ENCODE measurements at places on chromosomes 2 and 18.

DNA sequence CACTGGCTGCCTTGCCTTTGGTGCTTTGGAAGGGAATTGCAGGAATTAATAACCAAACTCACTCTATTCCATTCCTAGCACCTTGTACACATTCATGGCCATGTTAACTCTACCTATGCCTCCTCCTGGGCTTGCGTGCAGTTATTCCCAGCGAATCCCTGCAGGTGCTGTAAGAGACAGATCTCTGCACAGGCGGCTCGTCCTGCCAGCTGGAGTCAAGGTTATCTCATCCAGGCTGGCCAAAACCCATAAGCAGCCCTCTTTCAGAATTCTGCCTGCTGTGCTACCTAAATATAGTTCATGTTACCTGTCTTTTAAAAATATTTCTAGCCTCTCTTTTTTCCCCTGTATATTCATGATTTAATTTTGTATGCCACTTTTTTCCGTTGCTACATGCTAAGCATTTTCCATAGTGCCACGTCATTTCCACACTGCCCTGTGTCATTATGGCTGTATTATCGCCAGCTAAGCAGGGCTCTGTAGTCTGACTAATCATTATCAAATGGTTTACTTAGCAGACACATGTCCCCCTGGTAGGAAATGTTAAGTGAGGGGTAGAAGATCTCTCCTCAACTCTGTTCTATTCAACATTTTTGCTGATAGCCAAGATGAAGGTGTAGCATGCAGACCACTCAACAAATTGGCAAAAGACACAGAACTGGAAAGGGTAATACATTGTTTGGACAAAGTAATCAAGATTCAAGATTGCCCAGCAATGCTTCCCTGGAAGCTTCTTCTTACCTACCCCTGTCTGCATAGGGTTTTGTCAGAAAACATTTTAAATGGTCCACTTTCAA, 79.7 kb upstream of the TAF1B start:
- peak; percentile 60 for DNase-seq

DNA sequence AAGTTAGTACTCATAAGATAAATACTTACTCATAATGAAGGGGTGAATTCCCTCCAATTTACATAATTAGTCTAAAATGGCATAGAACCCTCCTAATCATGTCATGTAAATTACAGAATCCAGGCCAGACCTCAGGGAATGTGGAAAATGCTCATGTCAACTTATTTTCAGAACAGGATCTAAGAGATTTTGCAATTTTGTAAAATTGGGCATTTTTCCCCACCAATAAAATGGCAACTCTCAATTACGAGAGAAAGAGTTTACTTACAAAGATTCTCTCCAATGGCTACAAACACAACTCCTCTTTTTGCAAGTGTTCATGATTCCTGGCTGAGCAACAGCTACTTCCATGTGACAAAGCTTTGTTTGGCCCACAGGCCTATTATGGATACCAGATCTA, 33.8 kb upstream of the SP5 start:
- no peak for DNase-seq

DNA sequence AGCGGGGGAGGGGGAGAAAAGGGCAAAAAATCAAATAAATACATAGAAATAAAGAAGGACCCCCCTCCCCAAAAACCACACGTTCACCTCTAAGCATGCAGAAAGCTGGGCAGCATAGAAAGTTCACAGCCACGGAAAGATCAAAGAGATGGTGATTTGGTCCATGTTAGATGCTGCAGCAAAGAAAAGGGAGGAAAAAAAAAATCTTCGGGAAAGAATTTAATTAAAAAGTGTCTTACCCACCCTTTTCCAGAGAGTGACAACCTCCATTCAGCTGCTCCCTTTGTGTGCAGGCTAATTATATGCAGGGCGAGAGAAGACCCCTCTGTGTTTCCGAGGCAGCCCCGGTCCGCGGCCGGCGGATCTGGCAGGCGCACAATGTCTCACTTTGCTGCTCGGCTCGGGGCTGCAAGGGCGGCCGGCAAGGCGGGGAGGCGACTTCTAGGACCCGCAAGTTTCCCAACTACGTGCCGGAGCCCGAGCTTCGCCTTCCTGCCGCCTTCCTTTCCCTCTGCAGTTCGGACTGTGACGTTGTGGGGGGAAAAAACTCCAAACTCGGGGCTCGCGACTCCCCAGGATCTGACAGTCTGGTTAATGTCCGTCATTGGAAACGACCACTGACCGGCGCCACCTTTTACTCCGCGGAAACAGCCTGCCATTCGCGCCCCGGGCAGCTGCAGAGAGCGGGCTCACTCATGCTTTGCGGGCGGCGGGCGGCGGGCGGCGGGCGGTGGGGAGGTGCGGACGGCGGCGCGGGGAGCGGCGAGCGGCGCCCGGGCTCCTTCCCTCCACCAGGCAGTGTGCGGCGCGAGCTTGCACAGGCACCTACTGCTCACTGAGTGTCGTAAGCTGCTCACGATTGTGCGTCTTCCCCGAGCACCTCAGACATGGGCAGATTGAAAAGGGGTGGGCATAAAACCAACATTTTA, at the start of gene LRRTM1:
Gene LRRTM1 (minus strand): TSS at position 844 of the 929 bp plus-strand sequence. CDS start 933 bp downstream, outside the sequence.
- no peak for DNase-seq

DNA sequence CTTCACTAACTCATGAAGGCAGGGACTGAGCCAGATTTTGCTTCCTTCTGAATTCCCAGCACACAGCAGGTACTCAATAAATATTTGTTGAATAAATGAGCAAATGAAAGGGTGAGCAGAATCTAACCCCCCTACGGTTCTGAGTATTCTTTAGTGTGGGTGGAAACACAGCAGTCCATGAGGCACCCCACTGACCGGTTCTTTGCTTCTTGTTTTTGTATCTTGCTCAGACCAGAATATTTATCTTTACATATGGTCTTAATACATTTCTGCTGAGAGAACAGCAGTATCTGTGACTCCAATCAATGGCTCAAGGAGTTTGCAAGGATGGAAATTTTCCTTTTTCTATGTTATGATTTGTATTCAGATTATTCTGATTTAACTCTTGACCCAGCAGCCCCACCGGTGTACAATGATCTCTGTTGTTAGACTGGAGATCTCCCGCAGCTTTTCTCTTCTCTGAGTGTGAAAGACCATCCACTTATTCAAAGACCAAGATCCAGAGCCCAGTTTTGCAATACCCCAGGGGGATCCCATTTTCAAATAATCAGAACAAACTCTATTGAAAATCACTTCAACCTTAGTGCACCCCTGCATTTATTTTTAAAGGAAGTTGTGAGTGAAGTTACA, 506.5 kb upstream of the TNP1 start:
- DNase-seq: no peak

DNA sequence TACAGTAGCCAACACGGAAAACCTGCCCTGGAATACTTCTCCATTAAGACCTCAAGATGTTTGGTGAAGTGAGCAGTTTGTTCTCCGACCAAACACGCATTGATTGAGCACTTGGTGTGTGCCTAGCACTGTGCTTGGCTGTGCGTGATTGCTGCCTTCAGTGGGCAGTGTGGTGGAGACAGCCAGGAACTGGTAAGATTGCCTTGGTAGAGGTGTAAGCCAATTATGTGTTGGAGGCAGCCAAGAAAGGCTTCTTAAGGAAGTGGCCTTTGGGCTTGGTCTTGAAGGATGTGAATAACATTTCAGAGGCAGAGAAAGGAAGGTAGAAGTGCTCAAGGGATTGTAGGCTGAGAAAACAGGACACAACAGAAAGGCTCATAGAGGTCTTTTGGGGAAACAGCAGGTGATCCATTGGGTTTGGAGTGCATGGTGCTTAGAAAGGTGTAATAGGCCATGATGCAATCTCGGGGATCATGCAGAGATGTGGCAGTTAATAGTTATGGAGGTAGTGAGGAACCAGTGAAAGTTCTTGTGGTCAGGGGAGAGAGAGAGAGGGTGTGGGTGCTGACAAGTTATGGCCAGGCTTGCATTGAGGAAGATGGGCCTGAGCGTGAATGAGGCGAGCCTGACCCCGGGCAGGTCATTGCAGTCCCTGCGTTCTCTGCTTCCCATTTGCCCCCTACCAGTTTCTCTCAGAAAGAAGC, 6.3 kb downstream of the B3GNT2 start:
- no peak for DNase-seq

DNA sequence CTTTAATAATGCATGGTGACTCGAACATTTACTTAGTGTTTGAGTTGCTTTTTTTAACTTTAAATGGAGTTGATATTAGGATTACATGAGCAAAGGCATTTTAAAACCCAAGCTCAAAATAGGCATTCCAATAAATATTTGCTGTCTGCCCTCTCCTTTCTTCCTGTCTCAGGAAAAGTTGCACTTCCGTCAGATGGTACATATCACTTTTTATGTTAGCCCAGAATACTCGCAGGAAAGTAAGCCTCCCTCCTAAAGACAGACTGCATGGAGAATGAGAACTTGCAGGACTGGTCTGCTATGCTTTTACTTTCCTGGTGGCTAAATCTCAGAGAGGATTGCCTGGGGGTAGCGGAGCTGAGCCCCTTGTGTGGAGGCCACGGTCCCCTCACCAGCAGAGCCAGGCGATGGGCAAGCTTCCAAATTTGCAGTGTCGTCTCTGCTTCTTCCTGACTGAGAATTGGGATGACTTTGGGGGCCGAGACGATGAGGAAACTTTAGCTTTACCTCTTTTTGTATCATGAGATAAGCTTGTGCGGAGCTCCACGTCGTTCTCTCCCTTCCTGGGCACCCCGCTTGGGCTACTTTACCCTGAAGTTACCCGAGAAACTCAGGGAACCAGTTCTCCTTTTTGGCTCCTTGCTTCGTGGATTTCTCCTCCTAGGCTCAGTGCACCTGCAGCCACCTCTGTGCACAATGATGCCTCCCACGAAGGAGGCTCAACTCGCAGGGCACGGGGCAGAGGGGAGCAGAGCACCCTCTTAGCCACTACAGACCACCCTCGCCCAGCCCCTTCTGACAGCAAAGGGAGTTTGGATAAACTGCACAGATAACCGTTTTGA, 223.3 kb downstream of the SH3RF3 start:
- no peak for DNase-seq

DNA sequence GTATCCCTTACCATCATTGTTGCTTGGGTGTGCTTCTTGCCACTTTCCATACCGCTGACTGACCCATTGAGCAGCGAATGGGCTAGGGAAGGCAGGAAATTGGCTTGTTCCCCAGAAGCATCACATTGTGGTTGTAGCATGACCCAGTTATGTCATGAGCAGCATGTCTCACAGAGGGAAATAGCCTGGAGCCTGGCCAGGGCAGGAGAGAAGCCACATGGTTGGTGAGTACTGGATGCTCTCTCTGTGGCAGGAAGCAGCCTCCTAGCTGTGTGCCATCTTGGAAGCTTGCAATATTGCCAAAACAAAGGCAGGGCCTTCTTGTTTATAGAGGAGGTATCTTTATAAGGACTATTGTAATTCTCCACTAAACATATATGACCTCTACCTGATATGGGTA, 482.6 kb downstream of the PIK3C3 start:
- no peak for DNase-seq

GRCh38 chr2:8087480-8087840, 594.4 kb upstream of the ID2 start:
- no peak for DNase-seq

GRCh38 chr2:41869542-41870264, 178.1 kb upstream of the PKDCC start:
- DNase-seq: peak; percentile 75

DNA sequence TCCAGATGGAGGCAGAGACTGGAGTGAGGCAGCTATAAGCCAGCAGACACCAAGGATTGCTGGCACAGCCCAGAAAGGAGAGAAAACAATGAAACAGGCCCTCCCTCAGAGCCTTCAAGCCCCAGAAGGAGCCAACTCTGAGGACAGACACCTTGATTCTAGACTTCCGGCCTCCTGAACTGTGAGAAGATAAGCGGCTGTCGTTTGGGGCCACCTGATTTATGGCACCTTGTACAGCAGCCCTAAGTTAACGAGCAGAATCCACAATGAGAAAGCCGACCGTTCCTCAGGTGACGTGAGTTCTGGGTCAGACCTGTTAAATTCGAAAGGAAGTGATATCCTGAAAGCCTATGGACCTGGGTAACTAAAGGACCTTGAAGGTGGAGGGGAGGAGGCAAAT, 7.3 kb upstream of the CNDP2 start:
- DNase-seq: no peak

DNA sequence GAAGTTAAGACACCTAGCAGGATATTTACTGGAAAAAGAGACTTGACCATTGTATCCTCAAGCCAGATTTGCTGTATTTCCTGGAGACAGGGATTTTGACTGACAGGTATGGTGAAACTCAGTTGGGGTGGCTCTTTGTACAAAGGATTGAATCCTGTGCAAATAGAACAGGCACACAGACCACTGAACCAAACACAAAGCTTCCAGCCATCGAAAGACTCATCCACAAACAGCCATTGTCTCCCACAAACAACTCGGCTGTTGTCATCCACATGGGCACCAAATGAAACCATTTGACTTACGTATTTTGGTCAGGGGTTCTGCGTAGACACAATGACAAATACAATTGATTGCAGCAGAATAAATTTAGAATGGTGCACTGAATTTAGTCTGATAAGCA, 15.9 kb downstream of the RNF152 start:
- no peak for DNase-seq

DNA sequence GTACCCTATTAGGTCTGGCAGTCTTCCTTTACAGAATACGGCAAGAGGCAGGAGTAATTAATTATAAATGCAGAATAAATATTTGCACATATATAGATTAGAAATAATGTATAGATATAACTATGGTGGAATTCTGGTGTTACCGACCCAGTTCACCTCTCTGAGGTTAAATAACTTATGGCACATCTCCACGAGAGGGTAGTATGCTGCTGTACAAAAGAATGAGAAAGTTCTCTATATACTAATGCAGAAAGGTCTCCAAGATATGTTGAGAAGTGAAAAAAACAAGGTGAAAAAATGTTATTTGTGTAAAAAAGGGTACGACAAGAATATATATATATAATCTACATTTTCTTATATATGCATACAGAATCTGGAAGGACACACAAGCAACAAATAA, 40.8 kb downstream of the MC2R start:
- no peak for DNase-seq

- DNase-seq: peak; percentile 71
Observed at GRCh38 chr18:11149441-11150270, at the start of gene PIEZO2. TSS of gene PIEZO2 (minus strand) at chr18:11149569. CDS start at chr18:11148588, 981 bp downstream.

- no peak for DNase-seq
Observed at GRCh38 chr2:96769814-96770213, 9.1 kb downstream of the CNNM4 start.

DNA sequence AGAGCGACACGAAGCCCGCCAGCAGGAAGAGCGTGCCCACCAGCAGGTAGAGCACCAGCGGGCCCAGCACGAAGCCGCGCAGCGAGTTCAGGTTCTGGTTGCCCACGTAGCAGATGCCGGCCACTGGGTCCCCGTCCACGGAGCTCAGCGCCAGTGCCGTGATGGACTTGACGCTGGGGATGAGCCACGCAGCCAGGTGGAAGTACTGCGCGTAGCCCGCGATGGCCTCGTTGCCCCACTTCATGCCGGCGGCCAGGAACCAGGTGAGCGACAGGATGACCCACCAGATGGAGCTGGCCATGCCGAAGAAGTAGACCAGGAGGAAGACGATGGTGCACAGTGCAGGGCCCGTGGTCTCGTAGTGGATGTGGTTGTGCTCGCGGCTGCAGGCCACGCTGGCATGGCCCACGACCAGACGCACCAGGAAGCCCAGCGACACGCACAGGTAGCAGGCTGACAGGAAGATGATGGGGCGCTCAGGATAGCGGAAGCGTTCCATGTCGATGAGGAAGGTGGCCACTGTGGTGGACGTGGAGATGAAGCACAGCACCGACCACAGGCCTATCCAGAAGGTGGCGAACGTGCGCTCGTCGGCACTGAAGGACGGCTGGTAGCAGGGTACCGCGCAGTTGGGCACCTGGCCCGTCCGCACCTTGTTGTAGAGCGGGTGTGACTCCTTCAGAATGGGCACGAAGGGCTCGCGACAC, 2.1 kb downstream of the FZD5 start:
- DNase-seq: peak; percentile 49

Measured in Daoy (cell line).